ENCODE measurements at places on chromosomes 16 and 17. TPM values are rescaled to one million over a fixed set of nuclear protein-coding genes. Genes with fewer than 3 reads are reported as not detected.

DNA sequence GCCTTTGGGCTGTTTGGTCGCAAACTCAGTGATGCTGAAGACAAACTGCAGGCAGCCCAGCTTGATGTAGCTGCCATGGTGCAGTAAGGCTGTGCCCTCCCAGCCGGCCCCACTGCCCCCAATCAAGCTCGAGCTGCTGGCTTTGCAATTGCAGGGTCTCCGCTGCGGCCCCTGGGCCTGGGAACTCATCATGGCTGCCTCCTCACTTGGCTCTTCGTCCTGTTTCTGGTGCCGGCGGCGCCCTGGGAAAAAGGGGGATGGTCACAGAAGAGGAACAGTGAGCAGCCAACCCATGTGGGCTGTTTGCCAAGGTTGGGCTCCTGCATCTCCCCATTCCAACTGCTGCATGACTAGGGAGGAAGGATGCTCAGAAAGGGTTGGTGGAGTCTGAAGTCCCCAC lies 3.4 kb upstream of the DHRS13 start:
- no peak for DNase-seq

The ABCA6 gene
- total RNA-seq = not detected

DNA sequence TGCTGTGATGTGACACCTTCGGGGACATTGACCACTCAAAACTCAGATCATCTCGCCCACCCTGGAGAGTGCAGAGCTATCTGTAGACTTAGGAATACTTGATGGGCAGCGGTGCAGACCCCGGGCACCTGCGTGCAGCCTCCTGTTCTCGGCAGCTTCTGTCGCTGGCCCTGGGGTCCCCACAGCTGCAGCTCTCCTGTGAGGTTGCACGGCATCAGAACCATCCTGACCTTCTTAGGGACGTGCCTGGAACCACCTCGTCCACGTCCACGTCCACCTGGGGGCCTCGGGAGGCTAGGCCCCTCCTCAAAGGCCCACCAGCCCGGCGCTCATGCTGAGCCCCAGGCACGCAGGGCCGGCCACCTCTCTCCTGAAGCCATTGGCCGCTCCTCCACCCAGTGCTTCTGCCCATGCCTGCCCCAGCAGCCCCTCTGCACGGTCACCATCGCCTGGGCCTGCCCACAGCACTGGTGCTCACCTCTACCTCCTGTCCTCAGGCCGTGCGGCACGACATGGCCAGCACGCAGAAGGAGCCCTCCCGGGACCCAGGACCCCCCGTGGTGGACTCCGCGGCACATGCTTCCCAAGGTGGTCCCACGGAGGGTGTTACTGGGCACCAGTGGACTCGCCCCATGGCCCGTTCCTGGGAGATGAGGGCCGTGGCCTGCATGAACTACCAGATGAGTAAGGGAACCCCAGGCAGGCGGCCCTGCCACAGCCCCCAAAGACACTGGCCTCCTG lies 2.3 kb upstream of the WFIKKN1 start:
- DNase-seq = no peak

GRCh38 chr16:67509016-67509415 lies 19.6 kb upstream of the RIPOR1 start:
- DNase-seq = no peak

DNA sequence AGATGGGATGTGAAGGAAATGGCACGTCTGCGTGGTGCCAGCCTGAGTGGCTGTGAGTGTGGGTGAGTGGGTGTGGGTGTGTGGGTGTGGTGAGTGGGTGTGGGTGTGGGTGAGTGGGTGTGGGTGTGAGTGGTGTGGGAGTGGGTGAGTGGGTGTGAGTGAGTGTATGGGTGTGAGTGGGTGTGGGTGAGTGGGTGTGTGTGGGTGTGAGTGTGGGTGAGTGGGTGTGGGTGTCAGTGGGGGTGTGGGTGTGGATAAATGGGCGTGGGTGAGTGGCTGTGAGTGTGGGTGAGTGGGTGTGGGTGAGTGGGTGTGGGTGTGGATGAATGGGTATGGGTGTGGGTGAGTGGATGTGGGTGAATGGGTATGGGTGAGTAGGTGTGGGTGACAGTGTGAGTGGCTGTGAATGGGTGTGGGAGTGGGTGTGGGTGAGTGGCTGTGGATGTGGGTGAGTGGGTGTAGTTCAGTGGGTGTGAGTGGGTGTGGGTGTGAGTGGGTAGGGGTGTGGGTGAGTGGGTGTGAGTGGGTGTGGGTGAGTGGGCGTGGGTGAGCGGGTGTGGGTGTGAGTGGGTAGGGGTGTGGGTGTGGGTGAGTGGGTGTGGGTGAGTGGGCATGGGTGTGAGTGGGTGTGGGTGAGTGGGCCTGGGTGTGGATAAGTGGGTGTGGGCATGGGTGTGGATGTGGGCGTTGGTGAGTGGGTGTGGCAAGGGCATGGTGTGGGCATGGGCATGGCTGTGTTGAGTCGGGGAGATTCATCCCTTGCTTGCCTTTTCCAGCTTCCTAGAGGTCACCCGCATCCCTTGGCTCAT lies 80.8 kb downstream of the ZDHHC7 start:
- DNase-seq = no peak

GRCh38 chr16:49855280-49855821 lies 561 bp downstream of the ZNF423 start:
- DNase-seq = peak; percentile 40

- no peak for DNase-seq
Measured at GRCh38 chr17:33044771-33045170, 53.1 kb downstream of the SPACA3 start.

DNA sequence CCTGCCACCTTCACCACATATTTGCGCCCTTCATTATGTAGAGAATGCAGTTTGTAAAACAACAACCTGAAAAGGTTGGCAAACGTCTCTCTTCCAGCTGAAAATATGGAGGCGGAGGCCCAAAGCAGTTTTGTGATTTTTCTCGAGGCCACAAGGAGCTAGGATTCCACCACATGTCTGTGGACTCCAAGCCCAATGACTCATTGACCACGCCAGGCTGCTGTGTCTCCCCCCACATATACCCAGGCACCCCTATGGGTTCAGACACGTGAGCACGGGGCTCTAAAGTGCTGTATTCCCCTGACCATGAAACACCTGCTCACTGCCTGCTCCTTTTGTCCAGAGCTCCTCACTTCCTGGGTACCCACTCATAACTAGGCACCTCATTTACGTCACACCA lies 121.4 kb upstream of the CDH5 start:
- no peak for DNase-seq

GRCh38 chr17:13367154-13367553 lies 234.6 kb downstream of the HS3ST3A1 start:
- no peak for DNase-seq

DNA sequence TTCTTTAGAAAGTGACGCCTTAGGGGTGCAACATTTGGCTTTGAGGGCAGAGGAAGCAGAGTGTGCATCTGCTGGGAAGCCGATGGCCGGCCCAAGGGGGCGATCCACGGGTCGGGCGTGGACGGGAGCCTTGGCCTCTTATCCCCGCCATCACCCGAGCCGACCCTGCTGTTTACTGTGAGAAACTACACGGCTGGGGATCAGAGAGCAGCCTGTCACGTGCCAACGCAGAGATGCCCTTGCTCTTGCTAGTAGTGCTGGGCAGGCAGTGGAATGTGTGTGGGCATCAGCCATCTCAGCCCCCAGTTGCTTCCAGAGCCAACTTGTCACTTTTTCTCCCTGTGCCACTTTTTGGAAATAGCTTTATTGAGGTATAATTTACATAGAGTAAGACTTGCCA lies 26.7 kb upstream of the ITGB4 start:
- no peak for DNase-seq

The ERBB2 gene
- total RNA-seq = 43.3 TPM

DNA sequence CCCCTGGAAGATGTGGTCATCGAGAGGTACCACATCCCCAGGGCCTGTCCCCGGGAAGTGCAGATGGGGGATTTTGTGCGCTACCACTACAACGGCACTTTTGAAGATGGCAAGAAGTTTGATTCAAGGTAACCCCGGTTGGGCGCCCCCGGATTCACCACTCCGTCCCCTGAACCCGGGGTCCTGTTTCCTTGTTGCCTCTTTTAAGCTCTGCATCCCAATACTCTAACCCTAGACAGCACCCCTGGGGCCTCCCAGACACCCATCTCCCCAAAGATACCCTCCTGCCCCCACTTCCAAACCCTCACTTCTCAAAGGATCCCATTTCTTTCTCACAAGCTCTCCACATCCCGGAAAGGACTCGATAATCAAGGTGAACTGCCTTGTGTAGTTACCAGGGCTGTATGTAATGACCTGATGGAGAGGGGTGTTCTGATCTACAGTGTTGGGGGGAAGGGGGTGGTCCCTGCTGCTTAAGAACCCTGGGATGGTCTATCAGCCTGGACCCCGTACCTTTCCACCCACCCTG lies 412 bp downstream of the FKBP10 start:
- no peak for DNase-seq

DNA sequence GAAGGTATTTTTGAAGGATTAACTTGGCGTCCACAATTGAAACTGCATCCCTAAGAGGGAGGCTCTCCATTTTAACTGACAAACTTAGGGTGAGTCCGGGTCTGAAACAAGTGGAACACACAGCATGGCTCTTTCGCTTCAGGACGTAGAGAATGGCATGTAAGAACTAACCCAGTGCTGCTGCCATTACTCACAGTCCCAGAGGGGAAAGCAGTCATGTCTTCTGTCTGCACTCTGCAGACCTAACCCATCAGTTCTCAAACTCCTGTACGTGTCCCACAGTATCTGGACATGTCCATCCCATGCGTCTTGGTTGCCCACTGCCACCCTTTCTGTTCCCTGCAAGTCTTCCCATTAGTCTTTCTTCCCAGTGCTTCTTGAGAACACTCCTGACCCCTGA lies 563 bp downstream of the ST6GALNAC1 start:
- no peak for DNase-seq

- DNase-seq = no peak
Measured at GRCh38 chr16:84141143-84141670, 3.8 kb downstream of the HSDL1 start.

The DYNLRB2 gene
- total RNA-seq = not detected

GRCh38 chr16:104355-104754 lies 26.3 kb downstream of the MPG start:
- DNase-seq = no peak

The METRN gene
- 71.9 TPM for total RNA-seq

The NGFR gene
- total RNA-seq = 2.3 TPM

GRCh38 chr16:58031016-58031800 lies 5.7 kb downstream of the MMP15 start:
- no peak for DNase-seq

The ASB16 gene
- total RNA-seq = 0.29 TPM

The CACNG3 gene
- total RNA-seq = not detected

The FAHD1 gene
- 77.1 TPM for total RNA-seq

The CIITA gene
- total RNA-seq = not detected
